SIG-M5 (cell line): ENCODE measurements at places on chromosomes 7 and 10.

DNA sequence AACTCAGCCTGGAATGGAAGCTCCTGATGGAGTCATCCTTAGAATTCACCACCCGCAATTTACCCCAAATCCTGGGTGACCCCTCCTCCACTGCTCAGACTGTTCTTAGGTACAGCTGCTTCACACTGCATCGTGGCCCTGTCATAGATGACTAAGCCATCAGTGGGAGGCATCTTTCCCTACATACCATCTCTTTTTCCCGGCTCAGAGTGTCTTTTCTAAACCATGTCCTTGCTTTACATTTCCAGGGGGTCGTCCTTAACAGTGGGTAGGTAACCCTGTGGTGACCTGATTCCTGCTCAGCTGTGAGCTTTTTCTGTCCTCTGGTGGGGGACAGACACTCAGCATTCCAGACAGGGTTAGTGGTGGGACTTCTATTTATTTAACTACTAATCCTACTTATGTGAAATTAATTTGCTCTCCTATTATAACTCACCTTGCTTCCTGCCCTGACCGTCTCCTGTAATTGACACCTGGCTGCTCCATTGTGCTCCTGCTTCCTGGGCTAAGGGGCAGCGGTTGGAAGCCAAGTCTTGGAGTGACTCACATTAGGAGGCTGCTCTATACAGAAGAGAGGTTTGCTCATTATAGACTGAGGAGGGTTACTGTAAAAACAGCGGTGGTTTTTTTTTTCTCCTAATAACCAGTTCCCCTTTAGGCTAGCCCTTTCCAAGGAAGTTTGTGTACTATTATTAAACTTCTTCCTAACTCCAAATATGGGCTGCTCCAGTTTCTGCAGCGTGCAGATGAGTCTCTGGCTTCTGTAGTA, 40.6 kb downstream of the PYROXD2 start:
- DNase-seq: no peak

GRCh38 chr7:45367026-45367425, 207.1 kb upstream of the ADCY1 start:
- DNase-seq: no peak

- no peak for DNase-seq
Measured at GRCh38 chr10:119653916-119654315, 2.7 kb downstream of the BAG3 start.

- no peak for DNase-seq
Measured at GRCh38 chr7:495761-496321, 23.8 kb downstream of the PDGFA start.

- no peak for DNase-seq
Measured at GRCh38 chr7:124843336-124843735, 77.7 kb upstream of the GPR37 start.

- no peak for DNase-seq
Measured at GRCh38 chr7:113504142-113504541, 385.8 kb upstream of the SMIM30 start.

GRCh38 chr10:79928028-79928583, 20.8 kb downstream of the SFTPD start:
- DNase-seq: no peak

GRCh38 chr10:86100581-86101061, 266.0 kb downstream of the GRID1 start:
- no peak for DNase-seq

DNA sequence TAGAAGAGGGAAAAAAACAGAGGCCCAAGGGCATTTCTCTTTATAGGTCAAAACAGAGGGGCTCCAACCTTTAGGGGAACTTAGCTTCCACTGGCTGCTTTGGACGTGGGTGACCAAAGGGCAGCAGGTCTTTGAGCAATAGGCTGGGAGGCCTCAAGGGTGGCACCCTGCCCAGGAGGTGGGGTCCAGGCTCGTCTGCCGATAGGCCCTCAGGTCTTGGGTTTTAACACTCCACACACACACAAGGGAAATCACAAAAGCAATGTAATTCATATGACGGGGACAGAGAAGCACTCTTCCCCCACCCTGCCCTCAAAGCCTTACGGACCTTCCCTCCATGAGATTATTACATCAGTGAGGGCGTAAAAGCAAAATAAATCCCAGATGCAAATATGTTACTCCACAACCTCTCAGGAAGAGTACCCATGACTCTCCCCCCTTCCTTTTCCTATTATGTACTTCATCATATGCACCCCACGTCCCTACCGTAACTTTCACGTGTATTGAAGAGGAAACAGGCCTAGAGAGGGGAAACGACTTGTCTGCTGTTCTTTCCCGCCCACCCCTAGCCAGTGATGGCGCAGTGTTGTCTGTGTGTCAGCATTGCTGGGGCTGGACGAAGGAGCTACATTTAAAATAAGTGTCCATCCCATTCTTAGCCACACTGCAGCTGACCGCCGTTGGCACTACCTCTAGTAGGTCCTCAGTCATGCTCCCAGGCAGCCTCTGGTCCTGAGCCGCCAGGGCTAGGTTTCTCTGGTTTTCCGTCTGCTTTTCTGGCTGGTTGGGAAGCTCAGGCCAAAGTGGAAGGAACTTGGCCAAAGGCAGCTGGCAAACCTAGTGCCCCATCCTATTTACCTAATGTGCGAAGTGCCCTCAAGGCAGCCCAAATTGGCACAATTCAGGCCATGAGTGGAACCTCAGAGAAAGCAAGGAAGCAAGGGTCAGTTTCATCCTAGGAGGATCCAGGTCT, 2.1 kb downstream of the PCBD1 start:
- DNase-seq: no peak

GRCh38 chr7:126202177-126202576, 1050.6 kb downstream of the GRM8 start:
- DNase-seq: no peak

- no peak for DNase-seq
Measured at GRCh38 chr10:101781984-101782810, 1.0 kb downstream of the NPM3 start.

DNA sequence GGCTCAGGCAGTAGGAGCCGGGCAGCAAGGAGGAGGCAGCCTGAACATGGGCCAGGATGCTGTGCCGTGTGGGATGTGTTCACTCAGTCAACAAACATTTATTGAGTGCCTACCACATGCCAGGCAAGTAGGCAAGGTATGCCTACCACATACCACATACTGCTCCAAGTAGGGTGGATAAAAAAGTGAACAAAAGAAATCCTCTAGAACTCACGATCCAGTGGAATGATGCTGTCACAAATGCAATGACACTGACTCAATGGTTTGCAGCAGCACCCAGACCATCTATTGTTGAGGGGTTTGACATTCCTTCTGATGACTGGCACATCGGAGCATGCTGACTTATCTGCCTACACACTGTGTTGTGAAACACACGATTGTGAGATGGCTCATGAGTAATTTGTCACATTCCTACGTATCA, 413.5 kb downstream of the NRG3 start:
- DNase-seq: no peak

DNA sequence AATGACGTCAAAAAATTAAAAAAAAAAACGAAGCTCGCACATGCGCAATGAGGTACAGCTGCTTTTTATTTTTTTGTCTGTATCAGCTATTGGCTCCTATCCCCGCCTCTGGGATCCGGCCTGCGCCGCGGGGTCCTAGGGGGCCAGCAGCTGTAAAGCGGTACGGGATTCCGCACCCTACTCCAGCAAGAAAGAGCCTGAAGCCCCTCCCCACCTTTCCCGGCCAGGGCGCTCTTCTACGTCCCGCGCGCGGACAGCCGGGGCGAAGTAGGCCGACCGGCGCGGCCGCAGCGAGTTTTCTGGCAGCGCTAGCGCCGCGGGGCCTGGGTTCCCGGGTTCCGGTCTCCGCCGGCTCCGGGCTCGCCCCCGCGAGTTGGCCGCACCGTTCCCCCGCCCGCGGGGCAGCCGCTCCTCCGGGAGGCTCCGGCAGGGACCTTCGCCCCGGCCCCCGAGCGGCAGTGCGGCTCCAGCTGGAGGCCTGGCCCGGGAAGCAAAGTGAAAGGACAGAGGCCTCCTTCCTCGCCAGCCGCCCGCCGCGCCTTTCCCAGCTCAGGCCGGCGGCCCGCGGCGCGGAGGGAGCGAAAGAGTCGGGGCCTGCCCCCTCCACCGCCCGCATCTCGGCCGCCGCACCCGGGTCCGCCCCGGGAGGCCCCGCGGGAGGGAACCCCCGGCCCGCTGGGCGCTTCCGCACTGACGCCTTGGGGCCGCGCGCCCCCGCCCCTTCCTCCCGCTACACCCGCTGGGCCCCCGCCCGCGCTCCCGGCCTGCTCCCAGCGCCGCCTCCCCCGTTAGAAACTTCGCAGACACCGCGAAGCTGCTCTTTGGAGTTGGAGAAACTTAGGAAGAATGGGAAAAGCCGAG, 4.7 kb upstream of the SPAG6 start:
- DNase-seq: no peak

- DNase-seq: no peak
Measured at GRCh38 chr7:114086914-114087652, 168.3 kb upstream of the PPP1R3A start.

- DNase-seq: no peak
Measured at GRCh38 chr7:100827330-100828226, at the start of gene EPHB4. Gene EPHB4, minus strand, starts transcription at chr7:100827523. Its CDS starts 493 bp downstream, at chr7:100827030.

- no peak for DNase-seq
Measured at GRCh38 chr10:11440250-11441150, 170.9 kb downstream of the USP6NL start.

GRCh38 chr7:158734861-158735260, 30.3 kb upstream of the NCAPG2 start:
- DNase-seq: no peak

GRCh38 chr10:42640610-42641229, 2.4 kb upstream of the ZNF33B start:
- no peak for DNase-seq

DNA sequence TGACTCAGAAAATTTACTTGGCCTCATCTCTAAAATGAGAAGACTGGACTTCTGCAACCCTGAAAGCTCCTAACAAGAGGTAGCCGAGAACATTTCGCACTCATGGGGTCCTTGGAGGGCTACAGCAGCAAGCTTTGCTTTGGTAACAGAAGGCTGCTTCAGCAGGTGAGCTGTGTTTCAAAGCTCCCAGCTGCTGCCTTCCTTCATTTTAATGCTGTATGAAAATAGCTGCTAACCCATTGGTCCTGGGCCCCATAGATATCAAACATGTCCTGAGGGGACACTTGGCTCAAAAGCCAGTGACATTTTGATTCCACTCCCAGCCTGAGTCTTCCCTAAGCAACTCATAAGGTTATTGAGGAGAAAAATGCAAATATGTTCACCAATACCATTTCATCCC, 14.3 kb upstream of the MALSU1 start:
- no peak for DNase-seq

DNA sequence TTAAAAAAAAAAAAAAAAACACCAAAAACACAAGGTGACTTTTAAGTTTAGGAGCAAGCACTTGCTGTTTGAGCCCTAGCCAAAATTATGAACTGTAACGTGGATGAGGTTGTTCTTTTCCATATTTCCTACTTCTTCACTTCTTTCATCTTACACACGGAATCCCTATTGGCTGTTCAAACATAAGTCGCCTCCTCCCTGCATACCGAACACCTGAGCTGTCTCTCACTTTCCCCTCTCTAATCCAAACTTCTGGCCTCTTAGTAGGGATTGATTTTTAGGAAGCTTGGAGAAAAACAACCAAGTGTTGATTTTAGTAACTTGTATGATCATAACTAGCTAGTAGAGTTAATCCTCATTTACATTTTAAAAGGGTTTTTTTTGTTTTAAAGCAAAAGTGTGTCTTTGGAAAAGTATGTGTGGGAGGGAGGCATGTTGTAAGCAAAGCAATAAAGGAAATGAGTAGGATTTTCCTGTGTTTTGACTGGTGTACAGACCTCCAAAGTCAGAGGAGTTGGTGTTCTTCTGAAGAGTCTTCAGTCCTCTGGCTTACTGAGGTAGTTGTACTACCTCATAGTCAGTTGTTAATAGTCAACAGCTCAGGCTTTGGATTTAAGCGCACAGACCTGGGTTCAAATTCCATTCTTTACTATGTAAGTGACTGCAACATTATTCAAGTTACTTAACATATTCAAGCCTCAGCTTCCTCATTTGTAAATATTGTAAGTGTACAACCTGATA, 39.3 kb downstream of the RABGEF1 start:
- DNase-seq: no peak

DNA sequence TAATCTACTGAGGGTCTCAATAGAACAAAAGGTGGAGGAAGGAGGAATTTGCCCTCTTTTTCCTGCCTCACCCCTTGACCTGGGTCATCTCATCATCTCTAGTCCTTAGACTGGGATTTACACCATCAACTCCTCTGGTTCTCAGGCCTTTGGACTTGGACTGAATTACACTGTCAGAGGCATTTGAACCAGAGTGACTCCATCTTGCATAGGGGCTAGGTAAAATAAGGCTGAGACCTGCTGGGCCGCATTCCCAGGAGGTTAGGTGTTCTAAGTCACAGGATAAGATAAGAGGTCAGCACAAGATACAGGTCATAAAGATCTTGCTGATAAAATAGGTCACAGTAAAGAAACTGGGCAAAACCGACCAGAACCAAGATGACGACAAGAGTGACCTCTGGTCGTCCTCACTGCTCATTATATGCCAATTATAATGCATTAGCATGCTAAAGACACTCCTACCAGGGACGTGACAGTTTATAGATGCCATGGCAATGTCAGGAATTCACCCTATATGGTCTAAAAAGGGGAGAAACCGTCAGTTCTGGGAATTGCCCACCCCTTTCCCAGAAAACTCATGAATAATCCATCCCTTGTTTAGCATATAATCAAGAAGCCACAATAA, 84.0 kb downstream of the C1GALT1 start:
- DNase-seq: no peak

DNA sequence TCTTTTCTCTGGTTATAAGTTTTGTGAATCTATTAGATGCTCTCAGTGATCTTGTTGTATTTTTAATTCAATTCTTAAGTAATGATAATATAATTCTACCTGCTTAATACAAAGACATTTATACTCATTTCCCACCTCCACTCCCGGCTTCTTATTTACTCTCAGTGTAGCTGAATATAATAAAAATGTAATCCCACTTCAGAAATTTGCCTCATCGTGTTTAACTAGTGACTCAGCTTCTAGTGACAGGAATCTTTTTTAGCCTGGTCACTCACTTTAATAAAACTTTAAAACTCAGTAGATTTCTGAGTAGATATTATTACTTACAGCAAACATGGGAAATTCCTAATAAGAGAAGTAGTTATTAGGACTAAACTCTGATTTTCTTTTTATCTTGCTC, 1506.2 kb upstream of the LRRTM3 start:
- DNase-seq: no peak

GRCh38 chr7:3239291-3239691, 61.8 kb upstream of the SDK1 start:
- no peak for DNase-seq

DNA sequence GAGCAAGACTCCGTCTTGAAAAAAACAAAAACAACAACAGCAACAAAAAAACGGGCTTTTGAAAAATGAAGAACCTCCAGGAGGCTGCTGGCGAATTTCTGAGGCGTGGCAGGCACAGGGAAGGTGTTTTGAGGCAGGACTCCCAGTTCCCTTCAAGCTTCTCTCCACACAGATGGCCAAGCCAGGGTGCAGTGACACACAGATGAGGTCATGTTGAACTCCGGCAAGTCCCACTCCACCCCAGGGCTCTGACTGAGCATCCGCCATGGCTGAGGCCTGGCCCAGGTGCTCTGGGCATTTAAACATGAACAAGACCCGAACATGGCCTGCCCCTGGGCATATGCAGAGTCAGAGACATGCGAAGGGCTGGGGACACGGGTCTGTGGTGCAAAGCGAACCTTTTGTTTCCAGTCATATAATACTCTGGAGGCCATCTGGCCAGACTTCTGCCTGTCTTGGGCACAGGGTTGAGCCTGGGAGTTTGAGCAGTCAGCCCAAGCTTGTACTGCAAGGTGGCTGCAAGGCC, 514.6 kb upstream of the FOXK1 start:
- no peak for DNase-seq
